Stimulated activated CD4-positive, alpha-beta T cell treated with anti-CD3 and anti-CD28 coated beads, Interleukin-2, amount 100 ng/mL, for 4 hours (primary cell): ENCODE measurements at places on chromosomes 2 and 18.

GRCh38 chr18:58049000-58049688, 5.1 kb downstream of the NEDD4L start:
- DNase-seq: no peak

- DNase-seq: no peak
Observed at GRCh38 chr2:101972621-101973434, 18.9 kb upstream of the IL1R2 start.

DNA sequence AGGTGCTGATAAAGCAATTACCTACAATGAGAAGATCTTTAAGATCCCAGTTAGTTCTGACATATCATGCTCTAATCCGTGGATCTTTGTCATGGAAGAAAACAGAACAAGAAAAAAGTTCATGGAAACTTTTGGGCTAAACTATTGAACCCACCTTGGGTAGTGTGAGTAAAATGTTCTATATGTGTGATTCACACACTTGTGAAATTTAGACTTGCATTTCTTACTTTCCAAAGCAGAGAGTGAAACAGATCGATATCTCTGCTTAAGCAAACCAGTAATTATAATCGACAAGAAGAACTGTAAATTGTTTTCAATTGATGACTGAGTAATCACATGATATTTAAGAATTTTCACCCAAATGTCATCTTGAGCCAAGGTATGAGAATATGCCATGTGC, 214.2 kb downstream of the HRH4 start:
- DNase-seq: no peak

DNA sequence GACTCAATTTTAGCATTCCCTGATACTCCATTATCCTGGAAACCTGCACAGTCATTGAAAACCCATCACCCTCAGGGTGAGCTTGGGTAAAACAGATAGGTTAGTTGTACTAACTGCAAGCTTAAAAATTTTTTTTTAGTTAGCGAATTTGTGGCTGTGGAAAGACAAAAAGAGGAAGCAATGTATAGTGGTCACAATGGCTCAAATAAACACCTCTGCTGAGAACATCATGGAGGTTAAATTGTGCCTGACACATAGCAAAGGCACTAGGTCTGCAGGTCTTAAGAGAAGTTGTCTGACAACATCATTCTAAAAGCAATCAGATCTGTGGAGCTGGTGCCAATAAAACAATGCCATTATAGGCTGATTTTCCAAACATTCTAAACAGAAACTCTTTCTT, 84.4 kb upstream of the CAVIN2 start:
- DNase-seq: no peak

DNA sequence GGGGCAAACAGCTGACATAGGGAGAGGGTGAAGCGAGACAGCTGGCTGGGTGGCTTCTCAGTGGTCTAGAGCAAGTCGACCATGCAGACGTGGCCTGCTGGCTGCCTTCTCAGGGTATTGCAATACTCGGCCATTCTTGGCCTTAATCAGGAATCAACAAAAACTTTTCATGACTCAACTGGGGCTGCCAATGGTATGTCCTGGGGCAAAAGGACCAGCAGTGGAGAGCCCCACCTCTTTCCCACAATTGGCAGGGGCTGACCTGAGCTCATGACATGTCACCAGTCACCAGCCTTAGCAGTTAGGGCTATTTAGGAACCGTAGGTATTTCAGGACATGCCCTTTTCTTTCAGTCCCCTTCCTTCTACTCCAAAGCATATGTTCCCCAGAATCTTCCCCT, 19.1 kb downstream of the PLA2R1 start:
- DNase-seq: no peak

DNA sequence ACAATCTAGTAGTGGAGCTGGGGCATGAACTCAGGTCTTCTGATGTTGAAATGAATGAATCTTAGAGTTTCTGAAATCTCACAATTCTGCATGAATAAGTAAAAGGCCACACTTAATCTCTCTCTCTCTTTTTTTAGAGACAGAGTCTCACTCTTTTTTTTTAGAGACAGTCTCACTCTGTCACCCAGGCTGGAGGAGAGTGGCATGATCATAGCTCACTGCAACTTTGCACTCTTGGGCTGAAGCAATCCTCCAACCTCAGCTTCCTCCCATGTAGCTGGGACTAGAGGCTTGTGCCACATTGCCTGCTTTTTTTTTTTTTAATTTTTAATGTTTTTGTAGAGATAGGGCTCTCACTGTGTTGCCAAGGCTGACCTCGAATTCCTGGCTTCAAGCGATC, 68.9 kb upstream of the THOC1 start:
- DNase-seq: no peak

DNA sequence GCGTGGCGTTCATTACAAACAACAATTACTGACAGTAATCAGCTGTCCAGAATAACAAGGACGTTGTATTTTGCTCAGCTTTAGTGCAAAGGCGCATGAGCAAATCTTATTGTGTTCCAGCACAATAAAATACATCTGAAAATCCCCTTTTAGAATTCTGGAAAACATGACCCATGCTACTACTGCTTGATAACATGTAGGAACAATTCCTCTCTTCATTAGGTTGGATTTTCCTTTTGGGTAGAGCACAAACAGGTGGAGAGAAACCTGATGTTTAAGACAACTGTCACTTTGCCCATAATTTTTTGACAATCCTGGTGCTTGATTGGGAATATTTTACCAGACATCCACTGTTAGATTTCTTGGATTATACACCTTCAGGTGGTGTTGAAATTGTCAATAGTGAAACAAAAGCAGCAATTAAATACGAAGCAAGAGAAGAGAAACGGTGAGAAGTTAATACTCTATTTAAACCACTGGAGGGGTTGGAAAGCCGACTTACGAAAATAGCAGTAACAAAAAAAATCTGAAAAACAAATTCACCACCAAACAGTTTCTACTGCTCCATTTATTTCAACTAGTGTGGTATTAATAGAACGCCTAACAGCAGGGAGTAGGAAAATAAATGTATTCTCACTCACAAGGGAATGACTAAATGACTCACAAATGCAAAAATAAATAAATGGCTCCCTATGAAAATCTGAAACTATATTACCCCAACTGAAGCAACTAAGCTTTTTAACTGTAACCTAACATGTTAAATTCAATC, 102.7 kb downstream of the CPO start:
- no peak for DNase-seq

DNA sequence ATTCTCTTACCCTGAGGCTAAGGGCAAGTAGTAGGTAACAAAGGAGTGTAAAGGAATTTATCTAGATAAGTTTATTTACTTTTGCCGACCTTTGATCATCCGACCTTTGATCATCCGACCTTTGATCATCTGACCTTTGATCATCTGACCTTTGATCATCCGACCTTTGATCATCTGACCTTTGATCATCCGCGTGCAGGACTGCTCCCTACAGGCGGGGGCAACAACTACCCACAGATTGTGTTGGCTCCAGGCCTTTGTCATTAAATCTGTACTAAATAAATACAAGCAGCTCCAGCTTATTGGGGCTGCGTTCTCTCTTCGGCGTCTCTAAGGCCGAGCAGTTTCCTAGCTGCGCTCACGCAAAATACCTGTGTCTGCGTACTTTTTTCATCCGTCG, 56.6 kb downstream of the ZNF638 start:
- no peak for DNase-seq

- DNase-seq: no peak
Observed at GRCh38 chr18:61400016-61400635, 66.9 kb downstream of the CDH20 start.

DNA sequence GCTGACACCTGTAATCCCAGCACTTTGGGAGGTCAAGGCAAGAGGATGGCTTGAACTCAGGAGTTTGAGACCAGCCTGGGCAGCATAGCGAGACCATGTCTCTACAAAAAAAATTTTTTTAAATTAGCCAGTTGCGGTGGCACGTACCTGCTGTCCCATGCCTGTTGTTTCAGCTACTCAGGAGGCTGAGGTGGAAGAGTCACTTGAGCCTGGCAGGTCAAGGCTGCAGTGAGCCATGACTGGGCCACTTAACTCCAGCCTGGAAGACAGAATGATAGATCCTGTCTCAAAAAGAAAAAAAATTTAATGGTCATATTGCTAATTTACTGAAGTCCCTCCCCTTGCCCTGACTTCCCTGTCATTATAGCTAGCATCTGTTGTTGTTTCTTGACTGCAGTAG, 112.6 kb downstream of the ARHGAP28 start:
- no peak for DNase-seq

DNA sequence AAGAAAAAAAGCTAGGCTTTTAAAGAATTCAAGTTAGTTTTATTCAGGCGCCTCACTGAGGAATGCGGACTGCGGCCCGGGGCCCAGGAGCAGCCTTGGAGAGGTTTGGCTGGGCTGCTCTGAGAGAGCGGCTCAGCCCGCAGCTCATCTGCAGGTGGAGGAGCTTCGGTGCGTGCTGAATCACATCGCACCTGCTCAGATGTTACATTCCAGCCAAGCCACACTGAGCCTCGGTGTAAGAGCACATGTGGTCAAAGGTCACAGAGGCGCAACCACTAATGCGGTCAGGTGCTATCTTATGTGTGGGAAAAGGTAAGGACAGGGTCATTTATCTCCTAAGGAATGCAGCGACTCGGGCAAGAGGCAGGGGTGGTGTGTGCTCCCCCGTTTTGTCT, 17.1 kb upstream of the CNDP1 start:
- DNase-seq: no peak
